Stimulated activated CD8-positive, alpha-beta memory T cell treated with anti-CD3 and anti-CD28 coated beads, Interleukin-7, amount 100 ng/mL, for 1 hour (primary cell): ENCODE measurements at places on chromosomes 6 and 20.

DNA sequence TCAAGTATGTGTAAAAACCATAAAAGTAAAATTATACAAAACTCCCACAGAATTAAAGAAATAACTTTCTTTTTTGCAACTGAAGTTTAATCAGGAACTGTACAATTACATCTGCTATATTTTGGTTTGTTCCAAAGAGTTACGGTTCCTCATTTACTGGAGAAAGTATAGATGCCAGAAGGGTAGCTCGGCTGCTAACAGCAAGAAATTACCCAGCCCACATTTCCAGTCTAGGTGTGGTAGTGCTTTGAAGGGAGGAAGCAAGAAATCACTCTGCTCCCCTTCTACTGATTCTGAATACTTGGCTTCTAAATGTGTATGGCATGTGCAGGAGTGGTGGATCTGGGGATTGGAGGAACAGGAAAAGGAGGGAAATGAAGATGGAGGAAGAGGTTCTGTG lies 441.3 kb downstream of the CDC5L start:
- no peak for DNase-seq

DNA sequence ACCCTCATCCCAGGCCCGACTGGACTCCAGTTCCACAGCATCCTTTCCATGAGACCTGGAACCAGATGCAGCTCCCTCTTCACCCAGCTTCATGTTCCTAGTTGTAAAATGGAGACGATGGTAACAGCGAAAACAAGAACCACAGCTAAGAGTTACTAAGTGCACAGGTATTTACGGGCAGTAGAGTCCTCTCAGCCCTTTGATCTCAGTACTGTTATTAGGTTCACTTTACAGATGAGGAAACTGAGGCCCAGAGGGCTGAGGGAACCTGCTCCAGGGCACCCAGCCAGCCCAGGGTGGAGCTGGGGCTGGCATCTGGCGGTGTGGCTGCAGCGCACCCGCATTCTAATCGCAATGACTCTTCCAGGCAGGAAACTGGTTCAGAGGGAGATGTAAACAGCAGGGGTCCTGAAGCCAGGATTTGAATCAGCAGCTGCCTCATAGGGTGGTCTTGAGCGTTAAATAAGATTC lies 858 bp downstream of the BCAS1 start:
- no peak for DNase-seq

DNA sequence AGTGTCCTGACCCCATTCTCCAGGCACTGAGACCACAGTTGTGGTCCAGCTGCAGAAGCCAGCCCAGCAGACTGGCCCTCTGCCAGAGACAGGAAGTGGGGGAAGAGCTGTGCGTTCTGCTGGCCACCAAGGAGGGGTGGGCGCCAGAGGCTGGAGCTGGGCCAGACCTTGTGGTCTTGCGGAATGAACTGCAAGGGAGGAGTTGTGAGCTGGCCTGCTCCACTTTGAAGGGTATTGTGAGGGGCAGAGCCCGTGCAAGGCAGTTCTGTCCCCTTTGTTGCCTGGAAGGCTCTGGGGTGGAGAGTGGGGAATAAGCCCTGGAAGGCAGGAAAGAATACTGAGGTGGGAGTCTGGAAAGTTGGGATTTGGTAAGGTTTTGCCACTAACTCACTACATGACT lies 3.6 kb upstream of the MDFI start:
- no peak for DNase-seq

DNA sequence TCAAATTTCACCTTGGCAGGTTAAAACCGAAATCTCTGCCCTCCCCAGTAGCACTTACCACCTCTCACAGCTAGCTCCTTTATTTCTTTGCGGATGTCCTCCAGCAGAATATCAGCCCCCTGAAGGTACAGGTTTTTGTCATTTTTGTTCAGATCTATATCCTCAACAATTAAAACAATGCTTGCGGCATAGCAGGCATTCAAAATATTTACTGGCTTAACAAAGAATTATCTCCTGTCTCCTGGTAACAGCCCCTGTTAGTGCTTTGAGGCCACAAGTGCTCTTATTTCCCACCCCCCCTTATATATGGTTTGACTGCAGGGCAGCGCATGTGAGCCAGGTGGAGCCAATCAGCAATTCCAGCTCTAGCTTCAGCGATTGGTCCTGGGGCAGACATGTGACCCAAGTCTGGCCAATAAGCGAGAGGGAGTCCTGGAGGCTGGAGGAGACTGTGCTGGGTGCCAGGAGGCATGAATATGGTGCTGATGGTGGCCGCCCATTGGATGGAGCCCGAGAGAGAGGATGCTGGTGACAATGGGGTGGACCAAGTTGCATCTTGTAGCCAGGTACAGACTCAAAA lies 21.0 kb downstream of the SULF2 start:
- no peak for DNase-seq

DNA sequence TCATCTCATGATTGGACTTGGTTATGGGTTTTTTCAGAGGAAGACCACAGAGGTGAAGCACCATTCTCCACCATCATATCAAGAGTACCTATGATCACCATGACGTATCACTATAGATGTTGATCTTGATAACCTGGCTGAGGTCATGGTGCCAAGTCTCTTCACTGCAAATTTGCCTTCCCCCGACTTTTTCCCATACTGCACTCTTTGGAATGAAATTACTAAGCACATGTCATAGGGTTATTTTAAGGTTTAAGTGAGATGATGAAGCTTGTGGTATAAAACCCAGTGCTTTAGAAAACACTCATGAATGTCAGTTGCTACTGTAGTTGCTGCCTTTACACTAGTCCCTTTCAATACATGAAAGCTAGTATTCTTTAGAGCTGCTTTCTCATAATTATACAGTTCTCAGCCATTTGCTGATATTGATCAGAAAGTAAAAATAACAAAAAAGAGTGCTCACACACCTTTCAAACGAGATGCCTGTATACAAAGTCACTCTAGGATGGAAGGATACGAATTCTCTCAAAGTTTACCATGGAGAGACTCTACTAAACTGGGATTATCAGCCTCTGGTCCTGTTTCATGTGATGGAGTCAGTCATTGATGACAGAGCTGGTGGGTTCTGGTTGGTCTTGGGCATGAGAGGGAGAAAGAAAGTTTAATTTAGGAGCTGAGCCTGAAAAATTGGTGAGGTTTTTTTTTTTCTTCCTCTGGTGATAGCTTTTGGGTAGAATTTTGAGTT lies 228.1 kb downstream of the PRL start:
- DNase-seq: no peak

DNA sequence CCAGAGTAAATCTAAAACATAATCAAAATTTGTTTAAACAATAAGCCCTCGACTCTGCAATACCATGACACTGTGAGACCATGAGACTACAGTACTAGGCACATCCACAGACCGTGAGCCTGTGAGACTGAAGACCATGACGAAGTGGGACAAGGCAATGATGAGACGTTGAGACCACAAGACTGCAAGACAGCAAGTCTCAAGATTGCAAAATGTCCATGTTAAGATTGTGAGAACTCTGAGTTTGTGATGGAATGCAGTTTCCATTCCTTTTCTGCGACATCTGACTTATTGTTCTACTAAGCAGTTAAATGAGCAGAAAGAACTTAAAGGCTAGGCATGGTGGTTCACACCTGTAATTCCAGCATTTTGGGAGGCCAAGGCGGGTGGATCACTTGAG lies 102.1 kb upstream of the PHACTR1 start:
- no peak for DNase-seq

DNA sequence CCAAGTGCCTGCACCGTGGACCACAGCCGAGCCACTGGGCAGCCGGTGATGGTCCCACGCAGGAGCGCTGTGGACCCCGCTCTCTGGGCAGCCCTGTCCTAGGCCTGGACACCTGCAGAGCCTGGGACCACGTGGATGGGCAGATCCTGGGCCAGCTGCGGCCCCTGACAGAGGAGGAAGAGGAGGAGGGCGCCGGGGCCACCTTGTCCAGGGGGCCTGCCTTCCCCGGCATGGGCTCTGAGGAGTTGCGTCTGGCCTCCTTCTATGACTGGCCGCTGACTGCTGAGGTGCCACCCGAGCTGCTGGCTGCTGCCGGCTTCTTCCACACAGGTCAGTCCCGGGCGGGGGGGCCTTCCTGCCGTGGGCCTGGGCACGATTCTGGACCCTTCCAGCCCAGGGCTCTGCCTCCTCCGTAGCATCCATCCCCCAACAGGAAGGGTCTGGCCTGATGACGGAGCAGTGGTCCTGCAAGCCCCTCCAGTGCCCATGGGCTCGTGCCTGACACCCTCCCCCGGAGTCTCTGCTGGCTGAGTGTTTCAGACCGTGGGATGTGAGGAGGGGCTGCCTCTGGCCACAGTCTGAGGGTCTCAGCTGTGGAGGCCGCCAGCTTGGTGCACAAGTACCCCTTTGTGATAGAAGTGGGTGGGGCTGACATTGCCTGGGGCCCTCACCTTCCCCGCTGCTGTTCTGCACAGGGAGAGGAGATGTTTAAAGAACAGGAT lies 572 bp downstream of the BIRC7 start:
- DNase-seq: no peak
